ENCODE measurements at places on chromosomes 4 and X. TPM values are rescaled to one million over a fixed set of nuclear protein-coding genes. Genes with fewer than 3 reads are reported as not detected.

DNA sequence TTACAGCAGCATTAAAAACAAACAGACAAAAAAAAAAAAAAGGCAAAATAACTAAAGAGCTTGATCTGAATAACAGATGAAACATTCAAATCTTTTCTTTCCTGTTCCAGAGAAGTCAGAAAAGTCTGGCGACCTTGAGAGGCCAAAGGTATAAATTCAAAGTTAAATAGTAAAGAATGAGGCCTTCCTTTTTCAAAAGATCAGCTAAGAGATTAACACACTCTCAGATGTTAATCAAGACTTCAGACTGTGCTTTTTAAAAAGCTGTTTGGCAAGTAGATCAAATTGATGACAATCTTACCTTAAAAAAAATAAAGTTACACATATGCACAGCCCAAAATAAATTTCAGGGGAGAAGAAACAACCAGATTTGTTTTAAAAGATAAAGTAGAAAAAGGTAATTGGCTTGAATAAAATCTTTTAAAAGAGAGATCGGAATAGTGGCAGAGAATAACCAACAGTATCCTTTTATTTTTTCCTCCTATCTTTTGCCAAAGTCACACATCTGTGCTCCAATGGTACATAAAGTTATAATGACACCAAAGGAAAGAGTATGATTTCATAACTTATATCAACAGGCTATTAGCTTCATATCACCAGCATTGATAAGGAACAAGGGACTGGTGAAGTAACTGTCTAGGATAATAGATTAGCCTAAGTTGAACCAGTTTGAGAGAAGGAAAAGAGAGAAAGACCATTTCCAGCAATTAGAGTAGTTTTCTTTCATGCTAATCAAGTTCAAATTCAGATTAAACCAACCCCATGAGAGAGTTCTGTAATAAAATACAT, 70.4 kb downstream of the METTL14 start:
- no peak overlapping the region for H3K4me3 ChIP-seq
- H3K4me1 ChIP-seq = peaks cover 29% of the 10 kb centered on the region
- no peak for DNase-seq
- peaks cover 7% of the 10 kb centered on the region for H3K36me3 ChIP-seq
- no peaks in the 10 kb centered on the region for H3K27me3 ChIP-seq

GRCh38 chrX:130395341-130395740, 6.4 kb upstream of the RBMX2 start:
- no peaks in the 10 kb centered on the region for H3K4me1 ChIP-seq
- no peak for DNase-seq
- no peak overlapping the region for H3K27ac ChIP-seq
- H3K27me3 ChIP-seq = peaks cover 22% of the 10 kb centered on the region
- H3K4me3 ChIP-seq = no peak overlapping the region
- H3K36me3 ChIP-seq = no peaks in the 10 kb centered on the region

GRCh38 chr4:2865196-2865780, 21.6 kb downstream of the ADD1 start:
- no peak for DNase-seq
- H3K4me3 ChIP-seq = no peak overlapping the region
- H3K27ac ChIP-seq = peak overlapping the region; percentile 47
- peaks cover 94% of the 10 kb centered on the region for H3K4me1 ChIP-seq
- H3K36me3 ChIP-seq = no peaks in the 10 kb centered on the region

DNA sequence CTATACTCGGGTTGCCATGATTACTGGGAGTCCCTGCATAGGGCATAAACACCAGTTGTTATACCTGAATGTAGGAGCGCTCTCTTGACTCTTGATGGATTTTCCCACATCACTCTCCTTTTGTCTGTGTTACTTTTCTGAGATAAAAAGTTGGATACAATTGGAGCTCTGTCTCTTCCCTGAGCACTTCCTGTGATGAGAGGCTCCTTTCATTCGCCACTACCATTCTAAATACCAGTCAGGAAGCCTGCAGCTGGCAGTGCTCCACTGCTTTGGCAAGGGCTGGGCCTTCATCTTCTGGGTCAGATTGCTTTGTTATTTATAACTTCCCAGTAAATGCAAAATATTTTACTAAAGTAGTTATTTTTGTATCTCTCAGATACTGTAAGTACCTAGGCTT, 13.9 kb downstream of the TCEANC start:
- no peak overlapping the region for H3K27ac ChIP-seq
- H3K4me1 ChIP-seq = peaks cover 27% of the 10 kb centered on the region
- DNase-seq = no peak
- H3K36me3 ChIP-seq = no peaks in the 10 kb centered on the region
- no peaks in the 10 kb centered on the region for H3K27me3 ChIP-seq
- H3K4me3 ChIP-seq = no peak overlapping the region

DNA sequence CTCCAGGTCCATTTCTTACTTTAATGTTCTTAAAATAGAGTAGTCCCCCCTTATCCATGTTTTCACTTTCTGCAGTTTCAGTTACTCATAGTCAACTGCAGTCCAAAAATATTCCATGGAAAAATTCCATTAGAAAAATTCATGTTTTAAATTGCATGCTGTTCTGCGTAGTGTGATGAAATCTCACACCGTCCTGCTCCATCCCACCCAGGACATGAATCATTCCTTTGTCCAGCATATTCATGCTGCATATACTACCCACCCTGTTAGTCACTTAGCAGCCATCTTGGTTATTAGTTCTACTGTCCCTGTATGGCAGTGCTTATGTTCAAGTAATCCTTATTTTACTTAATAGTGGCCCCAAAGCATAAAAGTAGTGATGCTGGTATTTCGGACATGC, 5.4 kb upstream of the PDLIM5 start:
- H3K4me3 ChIP-seq = no peak overlapping the region
- no peaks in the 10 kb centered on the region for H3K36me3 ChIP-seq
- no peak overlapping the region for H3K27ac ChIP-seq
- H3K4me1 ChIP-seq = peaks cover 7% of the 10 kb centered on the region

- DNase-seq = no peak
- H3K36me3 ChIP-seq = no peaks in the 10 kb centered on the region
- no peaks in the 10 kb centered on the region for H3K4me1 ChIP-seq
Measured at GRCh38 chr4:131091896-131092295, 1995.9 kb downstream of the C4orf33 start.

DNA sequence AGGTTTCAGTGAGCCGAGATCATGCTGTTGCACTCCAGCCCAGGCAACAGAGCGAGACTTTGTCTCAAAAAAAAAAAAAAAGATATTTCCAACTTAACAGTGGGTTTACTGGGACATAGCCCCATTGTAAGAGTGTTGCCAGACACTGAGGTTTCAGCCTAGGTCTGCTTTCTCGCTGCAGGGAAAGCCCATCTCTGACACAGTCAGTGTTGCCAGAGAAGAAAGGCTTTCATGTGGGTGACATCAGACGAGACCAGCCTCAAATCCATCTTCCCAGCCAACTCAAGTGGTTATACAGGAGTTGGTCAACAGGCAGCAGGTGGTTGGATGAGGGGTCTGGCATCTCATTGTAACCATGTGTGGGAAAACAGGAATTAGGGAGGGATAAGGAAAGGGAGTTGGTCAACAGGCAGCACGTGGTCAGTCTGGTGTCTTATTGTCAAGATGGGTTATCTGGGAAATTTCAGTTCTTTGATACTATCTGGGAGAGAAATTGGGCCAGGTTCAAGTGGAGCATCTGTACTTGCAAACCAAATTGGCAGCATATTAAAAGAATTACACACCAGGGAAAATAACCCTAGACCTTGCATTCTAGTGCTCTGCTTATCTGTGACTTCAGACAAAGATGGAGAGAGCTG, 41.1 kb downstream of the NELFA start:
- DNase-seq = no peak
- H3K4me1 ChIP-seq = no peaks in the 10 kb centered on the region
- H3K4me3 ChIP-seq = no peak overlapping the region
- H3K27ac ChIP-seq = no peak overlapping the region
- peaks cover 60% of the 10 kb centered on the region for H3K36me3 ChIP-seq
- no peaks in the 10 kb centered on the region for H3K27me3 ChIP-seq

- peak; percentile 32 for DNase-seq
- no peak overlapping the region for H3K4me3 ChIP-seq
- H3K27ac ChIP-seq = peak overlapping the region; percentile 80
- no peaks in the 10 kb centered on the region for H3K36me3 ChIP-seq
- no peaks in the 10 kb centered on the region for H3K27me3 ChIP-seq
Measured at GRCh38 chr4:118957722-118958445, 69.2 kb downstream of the SYNPO2 start.

GRCh38 chr4:27360790-27361267, 500.2 kb downstream of the STIM2 start:
- no peak for DNase-seq
- no peaks in the 10 kb centered on the region for H3K4me1 ChIP-seq
- no peak overlapping the region for H3K27ac ChIP-seq
- H3K36me3 ChIP-seq = no peaks in the 10 kb centered on the region
- H3K4me3 ChIP-seq = no peak overlapping the region
- H3K27me3 ChIP-seq = no peaks in the 10 kb centered on the region

GRCh38 chr4:16206848-16207247, 19.4 kb downstream of the TAPT1 start:
- H3K36me3 ChIP-seq = no peaks in the 10 kb centered on the region
- no peak overlapping the region for H3K27ac ChIP-seq

DNA sequence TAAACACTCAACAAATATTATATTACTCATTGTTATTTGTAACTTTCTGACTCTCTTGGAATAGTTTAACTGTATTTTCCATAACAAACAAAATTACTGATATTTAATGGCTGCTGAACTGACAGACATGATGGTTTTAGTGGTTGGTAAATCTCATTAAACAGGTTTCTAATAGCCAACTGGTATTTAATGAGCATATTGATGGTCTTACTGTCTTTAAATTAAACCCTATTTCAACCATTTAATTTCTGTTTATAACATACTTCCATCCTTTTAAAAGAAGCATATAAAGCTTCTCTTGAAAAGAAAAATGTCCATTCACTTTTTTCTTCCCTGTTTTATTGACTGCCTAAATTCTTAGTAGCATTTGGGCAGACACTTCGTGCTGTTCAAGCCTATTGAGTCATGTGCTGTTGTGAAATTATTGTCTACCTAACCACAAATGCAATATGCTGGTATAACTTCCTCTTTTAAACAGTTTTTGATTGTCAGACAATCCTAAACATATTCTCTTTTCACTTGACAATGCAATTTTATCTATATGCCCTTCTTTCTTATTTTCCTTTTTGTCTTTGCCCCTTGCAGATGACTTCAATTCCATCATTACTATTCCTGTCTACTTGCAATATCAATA, 163.9 kb upstream of the SLC7A11 start:
- no peak for DNase-seq
- peaks cover 4% of the 10 kb centered on the region for H3K4me1 ChIP-seq
- no peak overlapping the region for H3K27ac ChIP-seq
- H3K4me3 ChIP-seq = no peak overlapping the region

DNA sequence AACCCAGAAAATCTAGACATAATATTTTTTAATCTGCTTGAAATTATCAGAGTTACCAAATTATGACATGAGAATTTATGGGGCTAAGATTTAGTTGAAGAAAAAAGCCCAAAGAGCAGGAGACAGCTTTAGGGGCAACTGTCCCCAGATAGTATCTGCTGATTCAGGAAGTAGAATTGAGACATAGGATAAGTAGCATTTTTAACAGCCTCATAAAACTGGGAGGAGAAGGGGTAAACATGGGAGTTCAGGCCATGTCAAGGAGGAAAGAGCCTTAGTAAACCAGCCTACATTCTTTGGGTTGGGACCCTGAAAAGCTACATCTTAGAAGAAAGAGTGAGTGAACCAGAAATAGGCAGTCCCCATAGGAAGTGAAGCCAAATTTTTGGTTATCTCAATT, 9.7 kb upstream of the RAB28 start:
- no peak overlapping the region for H3K27ac ChIP-seq
- no peaks in the 10 kb centered on the region for H3K36me3 ChIP-seq
- DNase-seq = no peak
- H3K27me3 ChIP-seq = no peaks in the 10 kb centered on the region

GRCh38 chr4:13777341-13777740, 149.8 kb upstream of the BOD1L1 start:
- no peak overlapping the region for H3K27ac ChIP-seq
- H3K27me3 ChIP-seq = no peaks in the 10 kb centered on the region
- H3K4me1 ChIP-seq = no peaks in the 10 kb centered on the region
- no peak overlapping the region for H3K4me3 ChIP-seq

DNA sequence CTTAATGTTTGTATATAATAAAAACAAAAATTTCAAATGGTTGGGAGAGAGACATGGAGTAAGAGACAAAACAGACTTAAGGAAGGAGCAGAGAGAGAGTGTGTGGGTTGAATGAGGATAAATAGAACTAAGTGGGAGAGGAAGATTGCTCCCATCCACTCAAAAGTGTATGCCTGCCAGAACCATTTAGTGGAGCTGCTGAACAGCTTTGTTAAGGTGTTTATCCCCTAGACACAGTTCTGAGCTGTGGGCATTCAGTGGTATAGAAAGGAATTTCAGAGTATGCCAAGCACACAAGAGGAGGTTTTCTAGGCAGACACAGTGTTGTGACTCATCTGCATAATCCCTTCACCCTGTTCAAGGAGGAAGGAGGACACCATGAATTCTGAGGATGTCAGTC, 508.6 kb upstream of the EPHA5 start:
- no peak overlapping the region for H3K4me3 ChIP-seq
- H3K4me1 ChIP-seq = no peaks in the 10 kb centered on the region
- no peak for DNase-seq
- no peaks in the 10 kb centered on the region for H3K36me3 ChIP-seq
- H3K27ac ChIP-seq = no peak overlapping the region

DNA sequence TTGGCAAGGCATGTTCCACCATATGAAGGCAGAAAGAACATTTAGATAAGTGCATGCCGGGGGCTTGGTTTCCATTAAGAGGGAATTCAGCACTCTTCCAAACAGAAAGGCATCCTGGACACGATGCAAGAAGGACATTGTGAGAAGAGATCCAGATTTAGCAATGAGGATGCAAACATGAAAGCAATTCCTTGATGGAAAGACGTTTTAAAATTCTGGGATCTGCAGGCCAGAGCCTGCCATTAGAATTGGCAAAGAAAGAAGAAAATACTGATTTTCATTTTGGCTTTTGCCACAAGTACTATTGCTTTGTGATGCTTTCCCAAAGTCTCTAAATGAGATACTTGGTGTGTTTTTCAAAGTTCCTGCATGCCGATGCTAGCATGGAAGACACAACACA, 367.6 kb downstream of the PPP3CA start:
- no peak overlapping the region for H3K27ac ChIP-seq
- H3K27me3 ChIP-seq = no peaks in the 10 kb centered on the region
- DNase-seq = no peak
- no peak overlapping the region for H3K4me3 ChIP-seq
- H3K4me1 ChIP-seq = no peaks in the 10 kb centered on the region

- H3K27ac ChIP-seq = no peak overlapping the region
- H3K36me3 ChIP-seq = no peaks in the 10 kb centered on the region
Measured at GRCh38 chr4:173301518-173302201, 32.5 kb downstream of the HMGB2 start.

Gene SLC6A14
- total RNA-seq = not detected

Gene FRMPD4
- total RNA-seq = 0.39 TPM

Gene DACH2
- total RNA-seq = not detected

Gene RAB40AL
- 2.4 TPM for total RNA-seq

Gene CLDN34
- total RNA-seq = not detected

Gene PLAC8
- 5.7 TPM for total RNA-seq

Gene AKAP14
- not detected for total RNA-seq

Gene TMSB15A
- total RNA-seq = not detected

Measured in tibial nerve (tissue), 4 donors.